Substantia nigra (tissue), 51 donors: ENCODE measurements at places on chromosomes 16 and 17.

- DNase-seq: no peak
These were observed 7.7 kb upstream of the PECAM1 start for GRCh38 chr17:64398320-64398719.

DNA sequence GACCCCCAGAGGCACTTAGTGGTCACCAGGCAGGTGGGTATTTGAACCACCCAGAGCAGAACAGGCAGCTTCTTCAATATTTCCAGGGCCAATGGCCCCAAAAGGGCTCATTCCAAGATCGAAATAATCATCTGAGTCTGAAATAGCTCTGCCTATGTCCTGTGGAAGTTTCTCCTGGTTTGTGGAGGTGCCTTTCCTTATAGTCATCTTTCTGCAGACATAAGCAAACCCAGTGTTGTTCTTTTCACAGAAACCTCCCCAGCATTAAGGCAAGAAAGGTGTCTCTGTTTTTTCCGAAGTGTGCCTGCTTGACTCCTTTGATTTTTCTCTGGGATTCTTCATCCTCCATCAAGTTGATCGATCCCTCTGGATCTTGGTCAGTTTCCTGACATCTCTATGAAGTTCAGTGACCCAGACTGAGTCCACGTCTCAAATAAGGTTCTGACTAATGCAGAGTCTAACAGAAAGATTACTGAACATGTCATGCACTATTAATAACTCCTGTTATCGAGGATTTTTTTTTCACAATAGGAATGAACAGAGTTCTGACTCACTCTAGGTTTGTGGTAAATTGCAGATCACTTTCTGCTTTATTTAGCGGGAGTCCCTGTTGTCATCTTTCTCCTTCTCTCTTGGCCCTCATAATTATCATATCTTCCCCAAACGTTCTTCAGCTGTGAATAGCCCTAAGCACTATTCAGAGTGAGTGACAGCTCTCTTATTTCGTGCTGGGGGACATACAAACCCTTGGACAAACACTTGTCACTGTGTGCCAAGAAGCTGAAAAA is 1.5 kb downstream of the LRRC3C start:
- no peak for DNase-seq

DNA sequence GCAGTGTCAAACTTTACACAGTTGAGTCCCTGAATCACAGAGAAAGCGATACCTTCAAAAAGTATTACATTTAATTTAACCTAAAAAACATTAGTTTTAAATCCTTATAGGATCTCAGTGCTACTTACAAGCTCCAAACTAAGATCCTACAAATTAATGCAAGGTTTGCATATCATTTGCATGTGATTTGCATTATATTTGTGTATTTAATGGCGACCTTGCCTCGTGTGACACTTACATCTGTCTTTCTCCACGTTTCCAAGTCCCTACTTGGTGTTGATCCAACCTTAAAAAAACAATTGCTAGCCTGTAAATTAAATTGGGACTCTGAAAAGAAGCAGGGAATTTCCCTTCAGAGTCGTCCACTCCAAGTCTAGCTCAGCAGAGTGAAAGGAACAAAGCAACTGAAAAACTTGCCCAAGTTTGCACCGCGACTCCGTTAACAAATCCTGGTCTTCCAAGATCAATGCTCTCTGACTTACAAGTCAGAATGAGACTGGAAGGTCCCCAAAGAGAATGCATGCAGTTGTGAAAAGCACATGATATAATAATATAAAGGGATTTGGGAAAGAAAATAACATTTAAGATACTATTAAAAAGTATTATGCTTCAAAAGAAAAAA is 739 bp upstream of the FAM117A start:
- DNase-seq: no peak

DNA sequence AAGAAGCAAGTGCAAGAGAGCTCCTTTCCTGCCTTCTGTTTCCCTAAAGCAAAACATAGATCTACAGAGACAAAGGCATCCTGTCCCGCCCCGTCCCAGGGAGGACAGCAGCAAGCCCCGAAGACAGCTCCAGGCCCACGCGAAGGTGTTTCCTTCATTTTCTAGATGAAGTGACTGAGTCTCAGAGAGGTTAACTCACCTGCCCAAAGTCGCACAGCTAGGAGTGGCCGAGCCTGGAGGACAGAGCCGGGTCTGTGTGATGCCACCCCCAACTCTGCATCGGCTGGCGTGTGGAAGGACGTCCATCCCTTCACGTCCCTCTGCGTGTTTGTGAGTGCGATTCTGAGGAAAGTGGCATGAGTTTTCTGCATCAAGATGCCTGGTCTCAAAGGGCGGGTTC is 187.2 kb upstream of the CHMP6 start:
- DNase-seq: no peak

DNA sequence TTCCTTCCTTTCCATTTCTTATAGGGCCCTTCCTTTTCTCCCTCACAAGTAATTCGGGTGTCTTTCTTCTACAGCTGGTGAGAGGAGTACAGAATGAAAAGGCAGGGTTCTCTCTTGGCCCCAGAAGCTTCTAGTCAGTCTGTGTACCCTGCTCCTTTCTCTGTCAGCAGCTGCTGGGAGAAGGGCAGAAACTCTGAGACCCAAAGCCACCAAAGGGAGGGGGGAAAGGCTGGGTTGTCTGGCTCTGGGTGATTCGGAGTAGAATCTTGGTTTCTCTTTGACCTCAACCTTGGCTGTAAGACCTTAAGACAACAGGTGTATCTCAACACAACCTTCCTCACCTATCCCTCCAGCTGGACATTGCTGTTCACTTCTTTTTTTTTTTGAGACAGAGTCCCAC is 3.3 kb upstream of the NR1D1 start:
- DNase-seq: no peak
